ENCODE measurements at places on chromosomes 1 and 21.
A peak's percentile ranks its signal among the peaks of the same experiment; 100 is the strongest.

DNA sequence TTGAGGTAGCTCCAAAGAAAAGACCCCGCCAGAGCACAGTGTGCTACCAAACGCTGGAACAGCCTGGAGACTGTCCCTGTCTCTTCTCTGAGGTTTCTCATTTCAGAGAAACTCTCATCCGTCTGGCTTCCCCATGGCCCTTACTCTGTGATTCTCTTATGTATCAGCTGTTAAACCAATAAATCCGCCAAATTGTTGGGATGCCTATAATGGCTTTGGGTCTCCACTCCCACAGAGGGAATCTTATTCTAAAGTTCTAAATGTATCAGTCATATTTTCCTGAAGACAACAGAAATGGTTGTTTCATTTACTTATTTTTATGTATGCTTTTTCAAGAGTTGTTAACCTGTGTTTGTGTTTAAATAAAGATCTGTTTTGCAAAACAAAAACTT, 4.0 kb downstream of the ERG start:
- DNase-seq: no peak

- DNase-seq: no peak
These were observed 26.3 kb upstream of the DISP1 start for GRCh38 chr1:222788402-222789156.

DNA sequence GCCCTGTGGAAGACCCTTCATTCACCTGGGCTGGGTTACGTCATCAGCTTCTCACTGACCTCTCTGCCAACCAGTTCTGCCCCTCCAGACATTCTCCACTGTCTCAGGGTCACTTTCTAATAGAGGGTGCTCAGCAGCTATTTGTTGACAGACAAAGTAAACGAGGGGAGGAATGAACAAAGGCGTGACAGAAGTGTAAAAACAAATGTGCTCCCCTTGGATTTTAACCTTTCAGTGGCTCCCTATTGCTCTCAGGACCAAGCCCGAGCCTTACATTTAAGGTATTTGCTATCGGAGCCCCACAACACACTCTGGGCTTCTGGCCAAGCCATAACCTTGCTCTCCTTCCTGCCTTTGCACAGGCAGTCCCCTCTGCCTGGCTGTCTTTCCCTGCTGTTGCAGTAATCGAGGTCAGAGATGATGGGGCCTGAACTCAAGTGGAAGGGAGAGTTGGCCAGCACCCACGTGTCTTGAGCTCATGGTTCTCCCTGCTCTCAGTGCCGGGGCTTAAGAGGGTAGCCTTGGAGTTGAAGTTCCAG, 9.3 kb upstream of the MARCKSL1 start:
- no peak for DNase-seq

GRCh38 chr1:203440771-203441170, 34.8 kb upstream of the PRELP start:
- DNase-seq: no peak

GRCh38 chr1:16289959-16290358, 53.0 kb upstream of the CPLANE2 start:
- DNase-seq: no peak

- DNase-seq: no peak
These were observed at the start of gene BATF3 for GRCh38 chr1:212699625-212700222. Gene BATF3, minus strand, starts transcription at chr1:212699840. Its CDS starts 78 bp downstream, at chr1:212699762.

DNA sequence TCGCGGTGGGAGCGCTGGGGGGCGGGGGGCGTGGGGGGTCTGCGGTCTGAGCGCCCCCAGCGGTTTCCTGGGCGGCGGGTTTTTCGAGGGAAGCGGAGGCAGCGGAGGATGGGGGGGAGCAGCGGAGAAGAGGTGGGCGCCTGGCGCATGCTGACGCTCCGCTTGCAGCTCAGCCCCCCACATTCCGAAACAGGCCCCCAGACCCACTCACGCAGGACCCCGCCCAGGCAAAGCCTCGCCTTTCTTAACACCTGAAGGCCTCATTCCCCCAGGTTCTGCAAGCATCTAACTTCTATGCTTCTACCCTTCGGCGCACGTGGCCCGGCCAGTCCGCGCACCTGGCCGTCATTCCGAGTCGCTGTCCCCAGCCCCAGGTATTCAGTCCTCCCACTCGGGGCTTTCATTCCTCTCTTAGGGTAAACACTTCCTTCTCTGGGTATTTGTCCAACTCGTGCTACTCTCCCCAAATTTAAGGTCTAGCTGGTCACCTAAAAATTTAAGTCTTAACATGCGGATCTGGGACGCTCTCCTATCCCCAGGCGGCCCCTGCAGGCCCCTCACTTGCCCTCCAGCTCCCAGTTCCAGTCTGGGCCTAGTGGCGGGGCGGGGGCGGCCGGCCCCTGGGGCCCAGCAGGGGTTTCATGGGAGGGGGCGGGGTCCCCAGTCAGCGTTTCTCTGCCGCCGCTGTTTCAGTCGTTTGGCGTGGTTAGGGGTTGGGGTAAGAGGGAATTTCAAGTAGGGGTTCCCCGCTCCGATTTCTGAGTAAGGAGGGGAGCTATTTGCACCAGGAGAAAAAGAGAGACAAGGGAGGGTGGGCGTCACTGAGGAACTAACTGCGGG, 2.8 kb upstream of the ZBTB7B start:
- DNase-seq: peak; percentile 57

- DNase-seq: no peak
These were observed 1.3 kb upstream of the DOCK7 start for GRCh38 chr1:62689524-62689923.

DNA sequence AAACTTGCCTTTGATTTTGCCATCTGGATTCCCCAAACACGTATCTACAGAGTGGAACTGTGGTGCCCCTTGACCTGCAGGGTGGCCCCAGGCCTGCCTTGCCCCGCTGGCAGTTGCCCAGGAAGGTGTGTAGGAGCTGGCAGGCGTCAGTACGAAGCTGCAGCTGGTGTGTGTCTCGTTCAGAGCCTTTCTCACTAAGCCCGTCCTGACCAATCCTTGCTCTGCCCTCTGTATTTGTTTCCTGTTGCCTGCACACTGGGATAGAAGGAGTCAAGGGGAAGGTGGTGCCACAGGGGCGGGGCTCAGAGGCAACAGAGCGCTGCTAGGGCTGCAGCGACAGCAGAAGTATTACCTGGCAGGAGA, 5.2 kb upstream of the VSIG8 start:
- DNase-seq: no peak

GRCh38 chr21:42645211-42646075, 8.0 kb upstream of the PDE9A start:
- DNase-seq: no peak

DNA sequence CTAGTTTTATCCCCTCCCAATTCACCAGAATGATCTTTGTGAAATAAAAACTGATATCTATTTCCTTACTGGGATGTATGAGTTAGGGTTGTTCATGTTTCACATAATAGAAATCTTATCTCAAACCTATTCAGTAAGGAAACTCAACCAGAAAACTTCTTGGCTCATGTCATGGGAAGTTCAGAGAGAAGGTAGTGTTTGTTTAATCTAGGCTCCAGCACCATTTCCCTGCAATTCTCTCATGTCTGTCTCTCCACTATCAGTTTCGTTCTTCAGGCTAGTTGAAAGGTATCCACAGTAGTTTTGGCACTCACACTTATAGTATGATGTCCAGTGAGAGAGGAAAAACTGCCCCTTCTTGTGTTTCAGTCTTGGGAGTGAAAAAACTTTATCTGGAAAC, 34.6 kb upstream of the UHMK1 start:
- DNase-seq: no peak

GRCh38 chr21:27426196-27426595, 459.3 kb upstream of the ADAMTS5 start:
- DNase-seq: no peak

DNA sequence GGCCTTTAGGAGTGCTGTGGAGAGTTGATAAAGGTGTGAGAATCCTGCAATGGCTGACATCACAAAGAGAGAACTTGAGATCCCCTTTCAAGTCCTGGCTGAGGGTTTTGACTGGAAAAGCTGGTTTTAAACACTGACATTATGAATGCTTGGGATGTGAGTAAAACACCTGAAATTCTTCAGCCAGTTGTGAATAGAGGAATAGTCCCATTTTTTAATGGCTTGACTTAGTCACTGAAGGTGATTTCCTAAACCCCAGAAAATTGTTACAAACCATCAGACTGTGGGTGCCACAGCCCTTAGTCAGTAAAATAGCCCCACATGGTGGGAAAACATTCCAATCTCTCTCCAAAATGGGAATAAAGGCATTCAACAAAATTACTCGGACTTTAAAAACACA, 107.7 kb upstream of the LMO4 start:
- DNase-seq: no peak

DNA sequence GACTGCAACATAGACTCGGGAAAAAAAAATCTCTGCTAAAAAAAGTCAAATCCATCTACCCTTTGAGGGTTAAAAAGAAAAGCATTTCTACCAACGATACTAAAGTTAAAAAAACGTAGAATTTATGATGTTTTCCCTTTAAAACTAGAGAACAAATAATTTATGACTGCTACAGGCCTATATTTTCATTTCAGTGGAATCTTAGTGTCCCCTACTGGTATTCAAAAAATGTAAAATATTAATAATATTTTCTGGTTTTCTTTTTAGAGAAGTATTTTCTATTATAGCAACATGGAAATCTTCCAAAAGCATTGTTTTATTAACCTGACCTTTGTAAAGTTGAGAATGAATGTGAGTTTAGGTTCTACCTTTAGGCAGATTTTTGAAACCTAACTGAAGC, 1582.2 kb downstream of the MRPL39 start:
- DNase-seq: no peak

GRCh38 chr1:219176168-219176567, 2.5 kb downstream of the LYPLAL1 start:
- DNase-seq: no peak

DNA sequence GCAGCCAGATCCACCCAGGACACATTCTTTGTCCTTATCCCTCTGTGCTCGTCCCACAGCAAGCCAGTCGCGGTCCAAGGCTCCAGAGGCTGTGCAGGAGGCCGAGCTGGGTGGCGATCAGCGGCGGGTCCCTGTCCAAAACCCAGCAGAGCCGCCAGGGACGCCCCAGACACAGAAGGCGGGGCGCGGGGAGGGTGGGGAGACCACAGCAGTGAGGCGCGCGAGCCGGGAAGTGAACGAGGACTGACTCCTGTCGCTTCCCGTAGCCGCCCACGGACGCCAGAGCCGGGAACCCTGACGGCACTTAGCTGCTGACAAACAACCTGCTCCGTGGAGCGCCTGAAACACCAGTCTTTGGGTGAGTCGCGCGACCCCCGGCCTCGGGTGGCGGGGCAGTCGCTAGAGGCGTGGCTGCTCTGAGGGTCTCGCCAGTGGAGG, at the start of gene LGALS8:
TSS of gene LGALS8 (plus strand) at position 279 of the 438 bp plus-strand sequence. CDS start 2,089 bp downstream, outside the sequence.
- peak; percentile 90 for DNase-seq

DNA sequence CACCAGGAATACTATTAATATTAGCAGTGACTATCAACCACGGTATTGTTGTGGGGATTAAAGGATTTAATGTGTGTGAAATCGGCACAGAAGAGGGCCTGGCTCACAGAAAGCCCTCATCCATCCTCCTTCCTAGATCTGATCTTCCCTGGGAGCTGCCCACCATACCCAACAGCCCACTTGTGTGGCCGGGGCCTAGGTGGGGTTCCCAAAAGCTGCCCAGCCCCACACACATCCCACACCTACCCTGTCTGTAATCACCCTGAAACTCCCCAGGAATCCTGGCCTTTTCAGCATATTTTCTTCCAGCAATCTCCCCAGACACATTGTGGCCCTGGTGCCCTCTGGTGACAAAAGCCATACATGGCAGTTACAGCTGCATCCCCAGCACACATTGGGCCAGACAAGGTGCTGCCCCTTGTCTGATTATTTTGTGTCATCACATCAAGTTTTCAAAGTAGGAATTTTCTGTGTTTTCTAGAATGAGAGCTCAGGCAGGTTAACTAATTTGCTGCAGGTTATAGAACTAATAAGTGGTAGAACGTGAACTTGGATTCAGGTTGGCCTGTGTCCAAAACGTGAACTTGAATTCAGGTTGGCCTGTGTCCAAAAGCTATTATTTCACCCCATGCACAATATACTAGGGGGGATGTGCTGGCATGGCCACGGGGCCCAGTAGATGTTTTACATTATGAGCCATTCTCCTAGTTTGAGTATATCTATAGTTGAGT, 5.3 kb upstream of the SLC6A9 start:
- no peak for DNase-seq

DNA sequence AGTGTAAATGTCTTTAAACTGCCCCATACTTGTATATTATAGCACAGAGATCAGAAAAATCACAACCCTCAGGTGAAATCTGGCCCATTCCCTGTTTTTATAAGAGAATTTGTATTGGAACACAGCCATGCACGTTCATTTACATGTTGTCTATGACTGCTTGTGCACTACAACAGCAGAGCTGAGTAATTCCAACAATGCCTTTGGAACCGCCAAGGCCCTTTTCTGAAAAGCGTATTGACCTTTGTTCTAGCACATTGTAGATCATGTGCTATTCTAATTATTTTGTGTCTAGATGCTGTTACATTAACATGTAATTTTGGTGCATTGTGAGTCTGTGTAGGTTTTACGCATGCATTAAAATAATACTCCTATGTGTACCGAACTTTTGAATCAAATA, 339.6 kb downstream of the CHRM3 start:
- no peak for DNase-seq

DNA sequence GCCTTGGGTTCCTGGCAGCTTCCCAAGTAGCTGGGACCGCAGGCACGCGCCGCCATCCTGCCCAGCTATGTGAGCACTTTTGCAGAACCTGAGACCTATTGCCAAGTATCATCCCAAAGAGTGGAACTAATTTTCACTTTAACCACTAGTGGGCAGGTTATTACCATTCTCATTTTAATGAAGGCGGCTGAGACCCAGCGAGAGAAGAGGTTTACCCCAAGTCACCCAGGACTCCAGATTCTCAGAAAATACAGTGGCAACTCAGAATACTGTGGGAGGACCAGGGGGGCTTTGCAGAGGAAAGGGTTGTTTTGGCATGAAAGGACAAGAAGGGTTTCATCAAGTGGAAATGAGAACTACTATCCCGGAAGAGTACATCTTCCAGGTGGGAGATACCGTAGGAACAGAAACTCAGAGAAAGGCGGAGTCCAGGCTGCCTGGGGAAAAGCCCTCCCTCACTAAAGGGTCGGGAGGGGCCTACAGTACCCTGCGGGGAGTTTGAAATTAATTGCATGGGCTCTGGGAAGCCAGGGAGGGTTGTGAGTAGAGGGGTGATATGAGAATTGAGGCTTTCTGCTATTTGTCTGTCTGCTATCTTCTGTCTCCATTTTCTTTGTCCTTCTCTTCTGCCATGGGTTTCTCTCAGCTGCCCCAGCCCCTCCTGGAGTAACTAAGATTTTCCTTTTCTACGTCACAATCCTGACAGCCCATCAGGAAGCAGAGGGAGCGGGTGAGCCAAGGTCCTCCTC, 7.2 kb upstream of the SEMA4A start:
- DNase-seq: no peak

DNA sequence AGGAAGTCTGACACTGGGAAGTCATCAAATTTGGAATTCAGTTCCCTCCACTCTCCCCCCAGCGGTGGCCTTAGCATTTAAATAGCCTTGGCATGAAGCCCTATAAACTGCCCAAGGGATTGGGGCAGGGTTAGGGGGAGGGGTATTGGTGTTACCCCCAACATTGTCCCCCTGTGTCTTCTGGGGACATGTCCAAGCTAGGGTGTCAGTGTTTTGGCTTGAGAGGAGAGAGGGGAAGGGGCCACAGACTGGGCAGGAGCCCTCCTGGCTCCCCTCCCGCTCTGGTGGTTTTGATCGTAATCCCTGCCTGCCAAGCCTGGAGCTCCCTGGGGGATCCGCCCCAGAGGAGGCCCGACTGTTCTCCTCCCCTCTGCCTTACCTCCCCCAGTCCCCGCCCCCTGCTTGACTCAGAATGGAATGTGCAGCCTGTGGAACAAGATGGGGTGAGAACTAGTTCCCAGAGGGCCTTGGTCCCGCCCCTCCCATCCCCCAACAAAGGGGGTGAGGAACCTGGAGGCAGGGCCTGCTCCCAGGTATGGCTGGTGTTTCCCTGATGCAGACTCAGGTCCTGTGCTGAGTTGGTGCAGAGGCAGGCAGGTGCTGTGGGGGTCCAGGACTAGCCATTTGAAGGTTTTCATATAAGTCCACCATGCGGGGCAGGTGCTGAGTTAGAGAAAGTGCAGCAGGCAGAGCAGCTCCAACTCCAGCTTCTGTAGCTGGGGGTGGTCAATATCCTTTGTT, 7.4 kb downstream of the SOX13 start:
- DNase-seq: no peak

Measured in activated naive CD4-positive, alpha-beta T cell treated with anti-CD3 and anti-CD28 coated beads, Interleukin-2, amount 50 U/mL, for 72 hours (primary cell).